ENCODE measurements at places on chromosomes 11 and 22. TPM values are rescaled to one million over a fixed set of nuclear protein-coding genes. Genes with fewer than 3 reads are reported as not detected.

PHOX2A gene
- total RNA-seq = not detected

BIRC3 gene
- 12.6 TPM for total RNA-seq

TIGD3 gene
- total RNA-seq = 1.5 TPM

HEPACAM gene
- total RNA-seq = not detected

PKP3 gene
- 70.7 TPM for total RNA-seq

OTOG gene
- total RNA-seq = not detected

FADD gene
- 62.4 TPM for total RNA-seq
